ENCODE measurements at places on chromosomes 1 and 21. TPM values are rescaled to one million over a fixed set of nuclear protein-coding genes. Genes with fewer than 3 reads are reported as not detected.

The SLC27A3 gene
- 54.5 TPM for total RNA-seq

DNA sequence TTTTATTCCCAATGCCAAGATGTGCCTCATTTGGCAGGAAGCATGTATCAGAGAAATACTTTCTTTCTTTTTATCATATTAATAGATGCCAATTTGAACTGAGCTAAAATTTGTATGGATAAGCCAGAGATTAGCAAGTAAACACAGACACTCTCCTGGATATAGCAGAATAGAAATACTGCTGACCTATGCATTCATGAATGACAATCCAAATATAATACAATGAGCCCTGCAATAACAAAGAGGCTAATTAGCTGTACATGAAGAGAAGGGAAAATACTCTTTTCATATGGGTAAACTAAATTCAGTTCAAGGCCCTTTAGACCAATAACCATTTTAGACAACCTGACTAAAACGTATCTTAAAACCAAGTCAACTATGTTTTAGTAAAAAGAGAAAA, 388.1 kb upstream of the NR5A2 start:
- no peaks in the 10 kb centered on the region for H3K36me3 ChIP-seq
- no peak overlapping the region for H3K4me3 ChIP-seq
- no peak overlapping the region for H3K27ac ChIP-seq

DNA sequence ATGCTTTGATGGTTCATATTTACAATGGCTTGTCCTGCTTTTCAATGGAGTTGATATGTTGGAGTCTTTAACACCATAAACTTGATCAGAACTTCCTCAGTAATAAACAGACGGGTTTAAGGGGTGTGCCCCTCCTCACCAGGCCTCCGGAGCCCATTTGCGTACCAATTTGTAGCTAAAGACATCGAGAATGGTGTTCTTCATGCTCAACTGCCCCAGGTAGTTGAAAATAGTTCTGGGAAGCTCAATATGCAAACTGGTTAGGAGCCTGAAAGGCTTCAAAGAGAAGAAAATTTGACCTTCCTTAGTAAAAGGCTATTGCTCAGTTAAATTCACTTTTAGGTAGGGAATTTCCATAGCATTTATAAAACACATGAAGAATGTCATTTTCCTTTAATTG, 68.1 kb upstream of the RRP15 start:
- no peak for DNase-seq
- H3K4me1 ChIP-seq, result no peaks in the 10 kb centered on the region
- no peaks in the 10 kb centered on the region for H3K36me3 ChIP-seq
- H3K27ac ChIP-seq, result no peak overlapping the region
- H3K4me3 ChIP-seq, result no peak overlapping the region
- H3K27me3 ChIP-seq, result no peaks in the 10 kb centered on the region

- no peak overlapping the region for H3K4me3 ChIP-seq
- H3K4me1 ChIP-seq, result no peaks in the 10 kb centered on the region
- no peak overlapping the region for H3K27ac ChIP-seq
These were observed 1433.1 kb downstream of the PLA2G4A start for GRCh38 chr1:188261849-188262248.

- no peak overlapping the region for H3K27ac ChIP-seq
- H3K27me3 ChIP-seq, result no peaks in the 10 kb centered on the region
- H3K4me3 ChIP-seq, result no peak overlapping the region
- no peak for DNase-seq
- H3K36me3 ChIP-seq, result no peaks in the 10 kb centered on the region
These were observed 49.5 kb downstream of the EPS15 start for GRCh38 chr1:51469518-51469917.

DNA sequence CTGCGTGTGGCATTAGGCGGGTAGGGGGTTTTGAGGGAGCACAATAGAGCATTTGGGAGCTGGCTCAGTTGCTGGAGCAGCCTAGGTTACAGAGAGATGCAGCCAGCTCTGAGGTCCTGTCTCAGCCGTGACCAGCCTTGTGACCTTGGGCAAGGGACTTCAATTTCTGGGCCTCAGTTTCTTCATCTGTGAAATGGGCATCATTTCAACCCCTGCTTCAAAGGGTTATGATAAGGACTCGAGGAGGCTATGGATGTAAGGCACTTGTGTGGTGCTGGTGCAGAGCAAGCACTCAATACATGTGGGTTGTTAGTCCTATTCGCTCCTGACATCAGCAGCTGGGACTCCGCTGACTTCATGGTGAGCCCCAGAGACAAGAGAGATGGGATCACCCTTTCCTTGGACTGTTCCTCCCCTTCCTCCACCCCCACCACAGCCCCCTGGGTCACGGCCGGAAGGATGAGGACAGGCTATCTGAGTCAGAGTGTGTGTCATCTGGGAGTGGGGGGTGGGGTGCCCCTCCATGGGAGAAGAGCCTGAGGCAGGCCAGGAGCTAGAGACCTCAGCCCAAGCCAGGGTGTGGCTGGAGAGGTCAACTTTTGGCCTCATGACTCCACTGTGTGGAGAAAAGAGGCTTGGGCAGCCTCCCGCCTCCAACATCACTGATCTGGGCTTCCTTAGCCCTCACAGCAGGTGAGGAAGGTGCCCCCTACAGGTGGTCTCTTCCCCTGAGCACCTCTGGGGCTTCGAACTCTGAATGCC, 71.4 kb upstream of the ZBTB40 start:
- H3K27ac ChIP-seq, result no peak overlapping the region
- no peaks in the 10 kb centered on the region for H3K4me1 ChIP-seq
- no peaks in the 10 kb centered on the region for H3K36me3 ChIP-seq
